Prostate gland (tissue), 2 donors: ENCODE measurements at places on chromosomes 12 and 14.

DNA sequence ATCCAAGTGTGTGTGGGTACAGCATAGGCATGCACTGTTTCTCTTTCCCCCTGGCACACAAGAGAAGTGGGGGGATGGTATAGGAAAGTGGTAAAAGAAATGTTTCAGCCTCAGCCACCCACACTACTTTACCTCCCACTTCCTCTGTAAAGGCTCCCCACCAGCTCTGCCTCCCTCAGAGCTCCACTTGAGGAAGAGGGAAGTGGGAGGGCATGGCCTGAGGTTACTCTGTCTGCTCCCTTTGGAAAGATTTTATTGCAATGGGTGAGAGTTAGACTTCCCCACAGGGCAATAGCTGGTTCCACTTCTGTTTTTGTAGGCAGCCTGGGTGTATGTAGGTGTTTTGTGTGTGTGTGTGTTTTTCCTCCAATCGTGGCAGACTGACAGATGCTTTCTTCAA lies 145.3 kb downstream of the SSPN start:
- H3K4me3 ChIP-seq, result no peak overlapping the region
- H3K27me3 ChIP-seq, result no peaks in the 10 kb centered on the region
- H3K4me1 ChIP-seq, result no peaks in the 10 kb centered on the region
- H3K36me3 ChIP-seq, result no peaks in the 10 kb centered on the region

DNA sequence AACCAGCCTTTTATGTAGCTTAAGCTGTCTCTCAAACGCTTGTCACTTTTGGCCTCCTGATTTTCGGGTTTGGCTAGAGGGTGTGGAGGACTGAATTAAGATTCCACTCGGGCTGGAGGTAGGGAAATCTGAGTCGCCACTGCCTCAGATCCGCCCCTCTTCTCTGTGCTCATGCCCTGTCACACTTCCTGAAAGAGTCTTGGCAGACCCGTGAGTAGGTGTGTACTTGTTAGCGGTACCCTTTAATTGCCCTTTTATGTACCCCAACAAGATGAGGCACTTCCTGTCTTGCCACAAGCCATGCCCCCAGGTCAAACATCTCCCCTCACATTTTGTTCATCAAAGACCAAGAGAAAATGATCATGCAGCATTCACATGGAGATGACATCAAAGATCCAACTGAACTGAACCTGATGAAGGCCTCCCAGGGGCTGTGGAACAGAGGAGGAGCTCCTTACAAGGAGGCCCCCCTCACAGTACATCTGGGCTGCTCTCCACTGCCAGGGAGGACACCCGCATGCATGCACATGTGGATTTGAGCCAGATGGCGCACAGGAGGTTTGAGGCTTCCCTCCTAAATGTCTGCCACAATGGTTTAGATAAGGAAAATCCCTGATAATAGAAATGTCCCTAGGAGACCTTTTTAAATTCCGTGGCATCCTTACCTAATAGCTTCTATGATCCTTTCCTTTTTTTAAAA lies 86.5 kb upstream of the CDKN3 start:
- no peak for DNase-seq
- H3K4me3 ChIP-seq, result no peak overlapping the region
- H3K27me3 ChIP-seq, result no peaks in the 10 kb centered on the region
- H3K36me3 ChIP-seq, result no peaks in the 10 kb centered on the region

DNA sequence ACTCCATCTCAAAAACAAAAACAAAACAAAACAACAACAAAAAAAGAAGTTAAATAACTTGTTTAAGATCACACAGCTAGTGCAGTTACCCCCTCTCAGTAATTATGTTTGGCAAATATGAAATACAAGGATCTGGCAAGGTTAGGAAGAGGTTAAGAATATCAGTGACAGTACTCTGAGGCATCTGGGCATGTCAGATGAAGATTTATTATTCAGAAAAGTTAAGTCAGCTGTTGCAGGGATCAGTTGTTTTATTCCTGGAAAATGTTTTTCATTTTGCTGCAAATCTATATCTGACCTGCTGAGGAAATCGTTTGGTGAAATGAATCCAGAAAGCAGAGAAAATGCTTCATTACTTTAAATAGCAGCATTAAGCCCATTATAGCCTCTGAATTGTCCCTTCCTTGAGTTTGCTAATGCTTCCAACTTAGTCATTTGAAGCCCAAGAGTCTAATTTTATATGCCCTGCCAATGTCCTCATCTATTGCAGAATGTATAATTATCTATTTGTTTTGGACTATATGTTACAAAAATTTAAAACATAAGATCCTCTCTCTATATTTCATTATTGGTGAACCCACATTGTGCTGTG lies 8.1 kb downstream of the GPX2 start:
- no peaks in the 10 kb centered on the region for H3K27me3 ChIP-seq
- H3K4me3 ChIP-seq, result no peak overlapping the region
- DNase-seq, result no peak

- no peaks in the 10 kb centered on the region for H3K27me3 ChIP-seq
- H3K4me3 ChIP-seq, result no peak overlapping the region
- H3K4me1 ChIP-seq, result no peaks in the 10 kb centered on the region
- H3K36me3 ChIP-seq, result no peaks in the 10 kb centered on the region
Measured at GRCh38 chr14:50714450-50715073, 46.5 kb upstream of the SAV1 start.

- H3K36me3 ChIP-seq, result no peaks in the 10 kb centered on the region
- DNase-seq, result no peak
- no peaks in the 10 kb centered on the region for H3K27me3 ChIP-seq
- H3K4me1 ChIP-seq, result no peaks in the 10 kb centered on the region
- H3K27ac ChIP-seq, result no peak overlapping the region
Measured at GRCh38 chr14:55805250-55805649, 225.2 kb downstream of the KTN1 start.

- H3K4me1 ChIP-seq, result no peaks in the 10 kb centered on the region
- no peak for DNase-seq
- H3K27ac ChIP-seq, result no peak overlapping the region
Measured at GRCh38 chr12:15977999-15978951, 67.1 kb downstream of the DERA start.

- no peaks in the 10 kb centered on the region for H3K27me3 ChIP-seq
- H3K4me1 ChIP-seq, result no peaks in the 10 kb centered on the region
- H3K36me3 ChIP-seq, result no peaks in the 10 kb centered on the region
- H3K4me3 ChIP-seq, result no peak overlapping the region
Measured at GRCh38 chr12:80862531-80862930, 75.2 kb downstream of the LIN7A start.

GRCh38 chr14:59098377-59098776 lies 90.1 kb upstream of the DAAM1 start:
- no peaks in the 10 kb centered on the region for H3K27me3 ChIP-seq
- no peak overlapping the region for H3K27ac ChIP-seq
- no peak for DNase-seq
- no peaks in the 10 kb centered on the region for H3K4me1 ChIP-seq
- H3K4me3 ChIP-seq, result no peak overlapping the region

GRCh38 chr12:3321881-3322280 lies 169.1 kb upstream of the PRMT8 start:
- H3K27me3 ChIP-seq, result no peaks in the 10 kb centered on the region
- no peak for DNase-seq
- H3K4me3 ChIP-seq, result no peak overlapping the region

- no peaks in the 10 kb centered on the region for H3K36me3 ChIP-seq
- no peak for DNase-seq
- no peak overlapping the region for H3K4me3 ChIP-seq
- H3K27me3 ChIP-seq, result no peaks in the 10 kb centered on the region
- H3K4me1 ChIP-seq, result no peaks in the 10 kb centered on the region
Measured at GRCh38 chr12:62250671-62251608, 9.3 kb upstream of the USP15 start.

- no peaks in the 10 kb centered on the region for H3K36me3 ChIP-seq
- H3K4me3 ChIP-seq, result no peak overlapping the region
- H3K4me1 ChIP-seq, result peaks cover 26% of the 10 kb centered on the region
- H3K27me3 ChIP-seq, result peaks cover 2% of the 10 kb centered on the region
Measured at GRCh38 chr14:100155049-100155621, 4.3 kb downstream of the DEGS2 start.

- H3K4me3 ChIP-seq, result no peak overlapping the region
- no peaks in the 10 kb centered on the region for H3K36me3 ChIP-seq
- no peaks in the 10 kb centered on the region for H3K4me1 ChIP-seq
- H3K27me3 ChIP-seq, result no peaks in the 10 kb centered on the region
- no peak overlapping the region for H3K27ac ChIP-seq
Measured at GRCh38 chr14:65880507-65880906, 468.0 kb downstream of the FUT8 start.

DNA sequence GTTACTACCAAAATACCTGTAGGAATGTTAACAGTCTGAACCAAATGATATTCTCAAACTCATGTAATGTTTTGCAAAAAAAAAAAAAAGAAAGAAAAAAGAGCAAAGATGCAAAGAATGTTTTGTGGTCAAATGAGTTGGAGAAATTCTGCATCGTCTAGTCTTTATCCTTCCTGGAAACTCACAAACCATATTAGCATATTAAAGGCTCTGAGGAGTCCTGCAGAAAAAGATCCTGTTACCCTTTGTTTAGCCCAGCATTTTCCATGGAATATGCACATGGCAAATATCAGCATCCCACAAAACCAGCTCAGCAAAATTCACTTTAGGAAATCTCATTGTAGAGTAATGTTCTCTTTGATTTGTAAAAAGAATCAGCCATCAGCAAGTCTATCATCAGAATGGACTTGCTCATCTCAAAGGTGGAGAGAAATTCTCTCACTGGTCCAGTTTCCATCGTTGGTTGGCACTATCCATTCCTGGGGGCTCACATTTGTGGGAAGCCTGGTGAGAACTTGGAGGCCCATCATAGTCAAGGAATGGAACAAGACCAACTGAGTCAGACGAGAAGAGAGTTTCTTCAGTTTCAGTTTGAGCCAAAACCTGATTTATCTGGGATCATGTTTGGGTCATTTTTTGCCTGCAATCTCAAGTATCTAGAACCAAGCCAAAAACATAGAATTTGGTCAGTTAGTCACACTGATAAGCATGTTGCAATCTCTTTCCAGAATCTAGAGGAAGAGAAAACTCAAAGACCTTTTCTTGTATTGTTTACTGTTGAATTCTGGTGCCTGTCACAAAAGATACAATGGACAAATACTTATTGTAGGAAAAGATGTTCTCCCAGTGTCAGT lies 129.8 kb downstream of the TBX5 start:
- no peaks in the 10 kb centered on the region for H3K27me3 ChIP-seq
- no peaks in the 10 kb centered on the region for H3K4me1 ChIP-seq
- no peak overlapping the region for H3K27ac ChIP-seq
- no peak overlapping the region for H3K4me3 ChIP-seq
- no peaks in the 10 kb centered on the region for H3K36me3 ChIP-seq

DNA sequence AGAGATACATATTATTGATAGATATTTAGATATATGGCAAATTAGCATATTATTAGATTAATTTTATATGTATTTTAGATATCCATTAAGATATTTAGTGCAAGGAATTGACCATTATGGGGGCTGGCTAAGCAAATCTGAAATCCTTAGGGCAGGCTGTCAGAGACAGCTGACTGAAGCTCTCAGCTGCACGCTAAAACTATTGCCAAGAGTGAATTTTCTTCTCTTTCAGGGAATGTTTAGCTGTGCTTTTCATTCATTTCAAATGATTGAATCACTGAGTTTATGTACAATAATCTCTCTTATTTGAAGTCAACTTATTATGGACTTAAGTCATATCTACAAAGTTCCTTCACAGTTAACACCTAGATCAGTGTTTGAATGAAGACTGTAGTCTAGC lies 566.5 kb downstream of the LRFN5 start:
- no peak overlapping the region for H3K4me3 ChIP-seq
- DNase-seq, result no peak
- no peak overlapping the region for H3K27ac ChIP-seq
- no peaks in the 10 kb centered on the region for H3K36me3 ChIP-seq
- no peaks in the 10 kb centered on the region for H3K27me3 ChIP-seq

DNA sequence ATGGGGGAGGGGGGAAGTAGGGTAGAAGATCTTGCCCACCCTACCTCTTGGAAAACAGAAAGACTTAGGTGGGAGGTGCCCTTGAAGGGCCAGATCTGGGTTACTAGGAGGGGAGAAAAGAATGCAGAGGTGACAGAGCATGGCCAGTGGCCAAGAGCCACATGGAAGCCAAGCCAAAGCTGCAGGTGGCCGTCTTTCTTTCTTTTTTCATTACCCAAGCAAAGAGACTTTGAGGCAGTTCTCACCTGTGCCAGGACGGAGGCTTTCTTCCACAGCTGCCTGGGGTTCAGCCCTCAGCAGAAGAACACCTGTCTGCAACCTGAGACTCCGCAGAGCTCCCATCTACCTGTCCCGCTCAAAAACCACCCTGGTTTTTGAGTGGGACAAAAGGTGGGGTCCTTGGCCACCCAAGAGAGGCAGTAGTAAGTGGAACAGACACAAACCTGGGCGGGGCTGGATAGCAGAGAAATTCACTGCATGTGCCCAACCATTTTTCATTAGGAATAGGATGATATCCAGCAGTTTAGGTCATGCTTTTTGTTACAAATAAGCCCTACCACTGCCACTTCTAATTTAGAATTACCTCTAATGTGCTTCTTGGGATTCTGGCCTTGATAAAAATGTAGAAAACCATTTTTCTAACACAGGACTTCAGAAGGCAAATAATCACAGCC lies 116.5 kb downstream of the DYRK2 start:
- no peaks in the 10 kb centered on the region for H3K4me1 ChIP-seq
- no peaks in the 10 kb centered on the region for H3K27me3 ChIP-seq
- H3K36me3 ChIP-seq, result no peaks in the 10 kb centered on the region
- H3K27ac ChIP-seq, result no peak overlapping the region

DNA sequence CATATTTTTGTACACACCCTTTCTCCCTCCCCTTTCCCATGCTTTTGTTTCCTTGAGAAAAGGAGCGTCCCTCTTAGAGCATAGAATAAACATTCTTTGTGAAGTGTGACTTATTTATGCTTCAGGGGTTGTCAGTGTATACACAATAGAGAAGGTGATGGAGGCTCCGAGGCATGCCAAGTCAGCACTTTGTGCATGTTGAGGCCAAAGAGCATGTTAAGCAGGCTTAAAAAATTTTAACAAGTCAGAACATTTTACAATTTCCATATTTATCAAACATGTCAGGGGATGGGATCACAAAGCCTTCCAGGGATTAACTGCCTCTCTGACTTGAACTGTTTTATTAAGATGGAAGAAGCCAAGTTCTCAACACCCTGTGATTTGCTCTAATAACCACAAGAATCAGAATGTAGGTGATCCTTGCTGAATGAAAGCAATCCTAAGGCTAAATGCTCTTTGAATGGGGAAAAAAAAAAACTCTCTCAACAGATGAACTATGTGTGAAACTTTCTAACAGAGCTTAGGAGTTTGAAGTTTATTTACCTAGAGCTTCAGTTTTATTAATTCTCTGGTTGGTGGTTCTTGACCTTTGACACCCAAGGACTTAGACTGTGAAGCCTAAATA lies 223.1 kb downstream of the RAD51B start:
- peak overlapping the region; percentile 26 for H3K27ac ChIP-seq
- H3K4me3 ChIP-seq, result no peak overlapping the region
- no peaks in the 10 kb centered on the region for H3K4me1 ChIP-seq
- H3K36me3 ChIP-seq, result no peaks in the 10 kb centered on the region
- DNase-seq, result peak; percentile 50

DNA sequence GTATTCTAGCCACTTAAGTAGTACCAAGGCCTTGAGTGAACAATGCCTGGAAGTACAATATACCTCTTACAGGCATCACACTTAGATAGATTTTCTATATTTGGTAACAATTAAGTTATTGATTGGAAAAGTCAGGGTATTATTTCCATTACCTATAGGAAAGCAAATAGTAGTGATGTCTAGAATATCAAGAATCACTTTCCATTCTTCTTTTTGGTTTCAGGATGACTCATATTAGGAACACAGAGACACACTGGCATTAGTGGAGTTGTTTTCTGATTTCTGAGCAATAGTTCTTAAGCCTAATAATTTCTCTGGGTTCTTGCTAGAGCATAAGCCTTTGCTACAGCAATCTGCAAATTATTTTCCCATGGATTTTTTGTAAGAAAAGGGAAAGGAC lies 1640.0 kb upstream of the SEL1L start:
- no peaks in the 10 kb centered on the region for H3K36me3 ChIP-seq
- no peak overlapping the region for H3K27ac ChIP-seq
- H3K27me3 ChIP-seq, result no peaks in the 10 kb centered on the region
- DNase-seq, result no peak

- H3K27ac ChIP-seq, result no peak overlapping the region
- H3K27me3 ChIP-seq, result no peaks in the 10 kb centered on the region
- peaks cover 4% of the 10 kb centered on the region for H3K36me3 ChIP-seq
- no peak overlapping the region for H3K4me3 ChIP-seq
Measured at GRCh38 chr12:111788178-111788654, 21.5 kb downstream of the ALDH2 start.
